Neuronal stem cell (in vitro differentiated cells): ENCODE measurements at places on chromosomes 2 and 18.

GRCh38 chr2:160493227-160494028 lies at the start of gene RBMS1:
Gene RBMS1, minus strand, starts transcription at chr2:160493807. Its CDS starts 444 bp downstream, at chr2:160493363.
- peak; percentile 65 for DNase-seq

- DNase-seq = no peak
Measured at GRCh38 chr2:157866202-157866601, 9.9 kb downstream of the ACVR1 start.

GRCh38 chr2:205750797-205751196 lies 68.5 kb downstream of the NRP2 start:
- no peak for DNase-seq

GRCh38 chr18:79525556-79526467 lies 130.1 kb downstream of the NFATC1 start:
- no peak for DNase-seq

- no peak for DNase-seq
Measured at GRCh38 chr2:152436148-152436547, 101.2 kb downstream of the FMNL2 start.

DNA sequence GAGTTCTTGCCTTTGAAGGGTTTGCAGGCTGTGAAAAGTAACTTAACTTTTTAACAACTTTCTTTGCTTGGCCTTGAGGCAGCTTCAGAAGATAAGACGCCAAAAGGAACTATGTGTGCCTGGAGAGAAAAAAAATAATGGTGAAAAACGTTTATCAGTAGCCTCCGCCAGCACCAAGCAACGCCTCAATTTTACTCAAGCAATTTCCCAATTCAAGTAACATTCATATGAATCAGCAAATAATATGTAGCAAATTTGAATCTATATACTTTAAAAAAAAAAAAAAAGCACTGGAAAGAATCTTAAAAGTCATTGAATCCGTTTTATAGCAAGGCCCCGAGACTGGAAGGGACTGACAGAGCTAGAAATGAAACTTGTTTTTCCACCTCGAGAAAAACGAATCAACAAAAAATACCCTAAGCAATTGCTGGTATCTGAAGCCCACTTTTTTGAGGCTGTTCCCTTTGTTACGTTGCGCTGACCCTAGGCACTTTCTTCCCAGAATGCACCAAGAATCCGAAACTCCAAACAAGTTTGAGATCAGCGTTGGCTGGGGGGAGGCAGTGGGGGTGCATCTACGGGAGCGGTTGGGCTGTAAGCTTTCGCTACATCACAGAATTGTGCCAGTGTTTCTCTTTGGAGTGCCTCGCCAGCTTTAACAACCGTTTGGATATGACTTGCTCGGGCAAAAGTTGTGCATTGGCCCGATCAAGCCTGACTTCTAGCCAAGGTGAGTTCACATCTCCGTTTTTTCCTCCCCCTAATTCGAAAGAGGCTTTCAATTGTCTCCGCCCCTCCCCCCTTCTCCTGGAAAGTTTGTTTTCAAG lies 2.7 kb upstream of the TGIF1 start:
- DNase-seq = no peak

DNA sequence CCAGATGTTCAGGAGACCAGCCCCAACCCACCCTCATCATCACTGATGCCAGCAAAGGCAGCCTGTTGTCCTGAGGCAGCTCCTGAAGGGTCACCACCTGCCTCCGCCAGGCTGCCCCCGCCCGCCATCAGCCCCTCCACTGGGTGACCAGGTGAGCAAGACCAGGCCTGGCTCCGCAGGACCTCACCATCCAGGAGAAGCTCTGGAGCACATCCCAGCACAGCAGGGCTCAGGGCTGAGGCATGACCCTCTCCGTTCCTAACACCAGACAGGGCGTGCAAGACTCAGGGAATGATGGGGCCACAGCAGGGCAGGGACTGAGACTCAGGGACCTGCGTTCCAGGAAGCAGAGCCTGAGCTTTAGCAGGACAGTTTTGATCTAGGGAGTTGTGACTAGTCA lies 218.8 kb upstream of the RAB6C start:
- no peak for DNase-seq

DNA sequence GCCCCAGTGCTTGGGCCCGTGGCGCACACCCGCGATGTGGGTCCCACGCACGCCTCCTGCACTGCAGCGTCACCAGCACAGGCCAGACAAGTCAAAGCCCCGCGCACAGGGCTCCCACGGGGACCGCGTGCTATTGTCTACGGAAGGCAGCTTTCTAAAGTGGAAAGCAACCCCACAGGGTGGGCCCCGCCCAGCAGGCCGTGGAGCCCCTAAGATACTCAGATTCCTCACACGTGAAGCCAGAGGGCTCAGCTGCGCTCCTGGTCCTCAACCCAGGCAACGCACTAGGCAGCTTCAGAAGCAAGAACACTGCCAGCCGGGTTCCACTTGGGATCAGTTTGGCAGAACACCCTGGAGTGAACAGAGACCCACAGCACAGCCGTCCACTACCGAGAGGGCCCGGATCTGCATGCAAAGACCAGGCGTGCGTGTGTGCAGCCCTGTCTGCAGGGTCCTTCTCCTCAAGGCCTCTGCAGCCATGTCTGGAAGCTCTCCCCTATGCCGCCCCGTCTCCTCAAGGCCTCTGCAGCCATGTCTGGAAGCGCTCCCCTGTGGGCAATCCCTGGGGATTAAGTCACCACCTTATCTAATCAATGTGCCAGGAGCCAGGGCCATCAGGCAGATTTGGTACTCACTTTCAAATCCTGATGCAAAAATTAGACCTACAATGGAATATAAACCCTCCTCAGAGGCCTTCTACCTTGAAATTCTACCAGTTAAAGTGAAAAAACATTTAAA lies 231.3 kb downstream of the HDAC4 start:
- no peak for DNase-seq

DNA sequence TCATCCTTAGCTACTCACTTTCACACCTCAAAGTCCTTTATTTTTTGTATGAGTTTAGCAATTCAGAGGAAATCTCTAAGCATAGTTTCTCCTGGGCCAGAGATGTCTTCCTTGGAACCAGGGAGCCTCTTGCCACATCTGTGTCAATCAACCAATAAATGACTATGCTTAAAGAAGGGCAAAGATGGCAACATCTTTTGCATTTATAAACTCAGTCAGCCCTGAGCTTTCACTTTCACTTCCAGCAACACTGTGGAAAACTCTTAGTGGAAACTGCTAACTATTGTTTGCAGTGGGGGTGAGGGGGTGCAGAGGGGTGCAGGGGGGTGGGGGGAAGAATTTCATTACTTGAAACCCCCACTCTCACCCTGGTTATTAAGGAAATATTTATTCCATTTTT lies 3.4 kb downstream of the ACVR1C start:
- no peak for DNase-seq

- DNase-seq = no peak
Measured at GRCh38 chr18:8595445-8595844, 13.8 kb upstream of the RAB12 start.

DNA sequence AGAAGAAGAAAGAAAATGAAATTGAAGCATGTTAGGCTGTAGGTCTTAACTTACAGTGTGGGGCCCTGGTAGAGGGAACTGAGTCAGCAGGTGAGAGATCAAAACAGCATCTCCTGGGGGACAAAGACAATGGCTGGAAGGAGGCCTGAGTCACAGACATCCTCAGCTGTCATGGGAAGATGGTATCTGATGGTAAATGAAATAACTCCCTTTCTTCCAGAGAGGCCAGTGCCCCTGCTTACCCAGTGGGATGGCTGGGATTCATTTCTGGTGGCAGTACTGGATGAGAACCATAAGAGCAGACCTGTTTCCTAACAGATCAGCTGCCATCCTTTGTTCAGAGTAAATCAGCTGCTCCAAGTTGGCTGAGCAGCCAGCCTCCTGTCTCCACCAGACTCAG lies 251.3 kb upstream of the EPAS1 start:
- DNase-seq = no peak

DNA sequence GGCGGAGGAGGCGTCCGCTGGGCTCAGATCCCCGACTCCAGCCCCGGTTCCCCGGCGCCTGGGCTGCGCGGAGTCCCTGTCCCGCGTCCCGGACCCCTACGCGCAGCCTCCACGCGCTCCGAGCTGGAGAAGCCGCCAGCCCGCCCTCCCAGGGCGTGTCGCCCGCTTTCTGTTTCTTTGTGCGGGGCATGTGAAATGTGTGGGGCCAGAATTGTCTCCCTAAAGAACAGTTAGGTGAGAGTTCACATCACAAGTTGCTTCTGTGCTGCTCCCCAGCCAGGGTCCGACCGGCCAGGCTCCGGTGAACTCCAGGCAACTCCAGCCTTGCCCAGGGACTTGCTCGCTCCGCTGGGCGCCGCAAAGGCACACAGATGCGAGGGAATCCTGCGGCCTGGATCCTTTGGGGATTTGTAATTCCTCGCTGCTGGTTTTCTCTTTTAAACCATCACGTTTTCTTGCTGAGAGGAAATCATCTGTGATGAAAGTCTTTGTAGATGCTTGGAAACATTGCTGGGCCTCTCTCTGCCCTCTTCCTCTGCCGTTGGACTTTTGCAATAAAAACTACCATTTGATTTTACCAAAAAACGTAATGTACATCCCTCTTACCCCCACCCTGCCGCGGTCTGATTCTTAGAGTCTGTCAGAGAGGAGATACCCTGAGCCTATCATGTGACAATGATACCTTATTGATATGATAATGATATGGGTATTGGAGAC lies 631 bp downstream of the GYPC start:
- DNase-seq = peak; percentile 47

- DNase-seq = no peak
Measured at GRCh38 chr2:101179982-101180381, 28.8 kb upstream of the TBC1D8 start.

DNA sequence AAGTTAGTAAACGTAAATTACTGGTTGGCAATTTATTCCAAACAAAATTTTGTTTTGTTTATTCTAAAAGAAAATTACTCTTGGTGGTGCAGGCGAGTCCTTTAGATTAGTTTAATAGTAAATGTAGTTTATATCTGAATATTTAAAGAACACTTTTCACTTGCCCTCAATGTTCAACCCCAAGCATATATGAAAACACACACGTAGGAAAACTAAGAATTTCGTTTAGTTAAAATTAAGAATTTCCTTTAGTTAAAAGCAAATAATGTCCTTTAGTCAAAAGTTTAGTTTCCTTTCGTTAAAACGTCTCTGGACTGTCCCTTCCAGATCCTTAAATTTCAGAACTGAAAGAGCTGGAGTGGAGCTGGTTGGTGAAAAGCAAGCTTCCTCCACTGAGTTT lies 19.1 kb upstream of the CYTIP start:
- no peak for DNase-seq

- DNase-seq = no peak
Measured at GRCh38 chr2:102677244-102678215, 58.2 kb downstream of the SLC9A2 start.

GRCh38 chr2:63981702-63982103 lies 37.5 kb downstream of the VPS54 start:
- no peak for DNase-seq

- DNase-seq = no peak
Measured at GRCh38 chr18:10320791-10321190, 133.6 kb upstream of the APCDD1 start.

- DNase-seq = peak; percentile 41
Measured at GRCh38 chr2:126244937-126245336, 411.0 kb upstream of the GYPC start.

- DNase-seq = no peak
Measured at GRCh38 chr2:12010779-12011178, 264.3 kb downstream of the LPIN1 start.

DNA sequence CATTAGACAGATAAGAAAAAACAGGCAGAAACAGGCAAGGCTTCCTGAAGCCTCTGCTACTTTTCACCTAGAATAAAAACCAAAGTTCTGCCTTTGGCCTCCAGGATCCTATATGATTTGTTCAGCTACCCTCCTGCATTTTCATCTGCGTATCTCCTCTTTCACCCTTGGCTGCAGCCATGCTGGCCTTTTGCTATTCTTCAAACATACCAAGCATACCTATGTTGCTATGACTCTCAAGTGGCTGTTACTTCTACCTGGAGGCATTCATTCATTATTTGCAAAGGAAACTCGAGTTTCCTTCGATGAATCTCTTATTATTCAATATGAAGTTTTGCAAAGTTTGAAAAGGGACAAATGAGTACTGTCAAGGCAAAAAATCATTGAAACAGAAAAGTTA lies 106.4 kb upstream of the HNMT start:
- no peak for DNase-seq

- DNase-seq = no peak
Measured at GRCh38 chr2:178531168-178531567, 50.9 kb downstream of the PLEKHA3 start.

- DNase-seq = peak; percentile 86
Measured at GRCh38 chr18:49898421-49898820, 85.1 kb upstream of the ACAA2 start.

- peak; percentile 33 for DNase-seq
Measured at GRCh38 chr2:68251855-68252399, 405 bp downstream of the PPP3R1 start.

- no peak for DNase-seq
Measured at GRCh38 chr2:14635391-14635871, 2.9 kb downstream of the LRATD1 start.

- DNase-seq = no peak
Measured at GRCh38 chr2:119440873-119441272, 9.2 kb downstream of the TMEM37 start.

GRCh38 chr18:59488899-59489298 lies 129.8 kb upstream of the LMAN1 start:
- DNase-seq = no peak

- no peak for DNase-seq
Measured at GRCh38 chr2:108594982-108595464, 60.8 kb downstream of the LIMS1 start.

GRCh38 chr2:84481702-84482101 lies 22.6 kb upstream of the SUCLG1 start:
- no peak for DNase-seq
